Left renal pelvis (tissue), 4 donors: ENCODE measurements at places on chromosomes 13 and 19. TPM values are rescaled to one million over a fixed set of nuclear protein-coding genes. Genes with fewer than 3 reads are reported as not detected.

GRCh38 chr13:68168448-68168847, 938.3 kb upstream of the PCDH9 start:
- no peak for DNase-seq

DNA sequence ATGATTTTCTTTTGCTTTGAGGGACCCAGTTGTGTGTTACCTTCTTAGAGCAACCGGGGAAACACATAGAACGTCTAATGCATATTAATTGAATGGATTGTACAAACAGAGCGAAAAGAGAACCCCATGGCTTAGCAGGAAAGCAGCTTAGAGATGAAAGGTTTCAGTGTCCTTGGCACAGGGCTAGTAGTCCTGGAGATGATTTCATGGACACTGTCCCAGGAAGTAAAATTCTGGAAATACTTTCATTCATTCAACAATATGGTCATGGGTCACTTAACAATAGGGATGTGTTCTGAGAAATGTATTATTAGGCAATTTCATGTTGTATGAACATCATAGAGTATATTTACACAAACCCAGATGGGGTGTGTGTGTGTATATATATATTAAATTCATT, 9.7 kb upstream of the FUT2 start:
- DNase-seq: no peak

DNA sequence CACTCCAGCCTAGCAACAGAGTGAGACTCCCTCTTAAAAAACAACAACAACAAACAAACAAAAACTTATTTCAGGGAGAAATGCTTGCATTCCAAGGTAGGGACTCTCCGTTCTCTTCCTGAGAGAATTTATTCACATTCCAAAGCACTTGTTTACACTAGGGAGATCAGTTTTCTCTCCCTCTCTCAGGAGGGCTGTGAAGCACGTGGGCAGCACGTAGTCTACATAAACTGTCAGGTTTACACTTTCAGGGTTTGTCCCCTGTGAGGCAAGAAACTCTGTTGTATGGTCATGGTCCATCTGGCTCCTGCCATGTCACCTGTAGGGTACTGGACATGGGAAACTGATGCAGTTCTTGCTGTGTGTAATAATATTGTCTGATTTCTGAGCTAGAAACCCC, 31.6 kb downstream of the WDR87 start:
- no peak for DNase-seq

DNA sequence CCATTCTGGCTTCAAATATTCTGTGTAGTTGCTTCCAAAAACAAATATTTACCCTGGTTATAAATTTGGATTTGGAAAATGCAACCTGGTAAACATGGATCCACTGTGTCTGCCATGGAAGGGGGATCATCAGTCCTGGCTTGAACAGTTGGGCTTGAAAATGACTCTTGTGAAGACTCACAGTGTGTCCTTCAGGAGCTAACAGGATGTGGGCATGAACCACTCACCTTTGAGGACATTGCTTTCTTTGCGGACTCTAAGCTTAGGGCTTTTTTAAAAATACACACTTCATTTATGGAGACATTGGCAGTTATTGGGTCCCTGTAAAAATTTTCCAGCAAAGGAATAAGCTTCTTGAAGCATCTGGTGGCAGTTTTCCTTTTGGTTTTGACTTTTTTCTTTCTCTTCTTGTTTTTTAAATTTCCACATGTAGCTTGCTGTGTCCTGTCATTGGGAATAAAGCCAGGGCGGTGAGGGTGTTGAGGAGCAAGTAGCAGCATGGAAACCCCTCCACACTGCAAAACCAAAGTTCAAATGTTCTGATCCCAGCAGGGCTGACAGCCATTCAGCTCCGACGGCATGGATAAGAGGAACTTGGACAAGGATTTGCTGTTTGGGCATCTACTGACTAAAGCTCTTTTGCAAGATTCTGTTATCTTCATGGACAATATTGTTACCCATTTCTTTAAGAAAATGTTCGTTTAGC, 39.5 kb upstream of the SERP2 start:
- DNase-seq: no peak

- no peak for DNase-seq
Measured at GRCh38 chr13:95642028-95642621, 2.4 kb downstream of the DZIP1 start.

- no peak for DNase-seq
Measured at GRCh38 chr19:46364359-46364758, 17.5 kb downstream of the PPP5C start.

GRCh38 chr13:77061362-77061761, 34.4 kb upstream of the FBXL3 start:
- no peak for DNase-seq

PSG2 gene
- polyA plus RNA-seq: 0.23 TPM

DACT3 gene
- polyA plus RNA-seq: 28.2 TPM

LILRB3 gene
- 1.7 TPM for polyA plus RNA-seq
